ENCODE measurements at places on chromosomes 6 and 20.

DNA sequence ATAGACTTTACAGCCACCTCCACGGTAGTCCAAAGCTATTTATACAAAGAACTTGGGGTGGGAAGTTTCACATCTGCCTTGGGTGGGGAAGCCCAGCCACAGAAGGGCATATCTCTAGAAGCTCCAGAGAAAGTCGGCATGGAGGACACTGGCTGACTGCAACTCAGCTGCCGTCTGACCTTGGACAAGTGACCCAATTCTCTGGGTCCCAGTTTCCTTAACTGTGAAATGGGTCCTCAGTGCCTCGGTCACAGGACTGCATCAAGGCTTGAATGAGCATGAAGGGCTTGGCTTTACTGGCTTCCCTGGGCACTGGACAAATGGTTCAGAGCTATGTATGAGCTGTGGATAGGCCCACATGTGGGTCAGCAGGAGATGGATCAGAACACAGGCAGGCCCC lies 58.6 kb downstream of the NOL4L start:
- no peak for DNase-seq

DNA sequence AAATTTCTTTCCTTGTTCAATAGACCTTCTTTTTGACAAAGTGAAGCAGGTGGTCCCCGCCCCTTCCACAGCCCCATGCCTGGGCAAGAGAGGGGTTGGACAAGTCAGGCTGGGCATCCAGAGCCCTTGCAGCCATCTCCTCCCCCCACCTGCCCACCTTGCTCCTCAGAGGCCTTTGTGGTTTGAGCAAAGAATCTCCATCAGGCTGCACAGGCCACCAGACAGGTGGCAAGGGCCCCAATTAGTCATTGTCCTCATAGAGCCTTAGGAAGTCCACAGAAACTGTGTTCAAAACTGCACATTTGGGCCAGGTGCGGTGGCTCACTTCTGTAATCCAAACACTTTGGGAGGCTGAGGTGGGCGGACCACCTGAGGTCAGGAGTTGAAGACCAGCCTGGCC lies 1.5 kb upstream of the MAPK13 start:
- DNase-seq: no peak

DNA sequence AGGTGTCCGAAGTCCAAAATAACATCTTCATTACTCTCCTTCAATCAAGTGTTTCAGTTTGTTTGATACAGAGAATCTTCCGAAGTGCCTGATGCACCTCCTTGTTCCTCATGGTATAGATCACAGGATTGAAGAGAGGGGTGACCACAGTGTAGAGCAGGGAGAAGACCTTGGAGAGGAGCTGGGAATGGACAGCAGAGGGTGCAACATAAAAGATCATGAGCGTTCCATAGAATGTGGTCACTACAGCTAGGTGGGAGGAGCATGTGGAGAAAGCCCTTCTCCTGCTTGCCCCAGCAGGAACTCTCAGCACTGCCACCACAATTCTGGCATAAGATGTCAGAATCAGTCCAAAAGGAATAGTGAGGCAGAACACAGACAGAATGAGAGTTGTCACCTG lies 11.9 kb downstream of the OR12D1 start:
- DNase-seq: no peak

DNA sequence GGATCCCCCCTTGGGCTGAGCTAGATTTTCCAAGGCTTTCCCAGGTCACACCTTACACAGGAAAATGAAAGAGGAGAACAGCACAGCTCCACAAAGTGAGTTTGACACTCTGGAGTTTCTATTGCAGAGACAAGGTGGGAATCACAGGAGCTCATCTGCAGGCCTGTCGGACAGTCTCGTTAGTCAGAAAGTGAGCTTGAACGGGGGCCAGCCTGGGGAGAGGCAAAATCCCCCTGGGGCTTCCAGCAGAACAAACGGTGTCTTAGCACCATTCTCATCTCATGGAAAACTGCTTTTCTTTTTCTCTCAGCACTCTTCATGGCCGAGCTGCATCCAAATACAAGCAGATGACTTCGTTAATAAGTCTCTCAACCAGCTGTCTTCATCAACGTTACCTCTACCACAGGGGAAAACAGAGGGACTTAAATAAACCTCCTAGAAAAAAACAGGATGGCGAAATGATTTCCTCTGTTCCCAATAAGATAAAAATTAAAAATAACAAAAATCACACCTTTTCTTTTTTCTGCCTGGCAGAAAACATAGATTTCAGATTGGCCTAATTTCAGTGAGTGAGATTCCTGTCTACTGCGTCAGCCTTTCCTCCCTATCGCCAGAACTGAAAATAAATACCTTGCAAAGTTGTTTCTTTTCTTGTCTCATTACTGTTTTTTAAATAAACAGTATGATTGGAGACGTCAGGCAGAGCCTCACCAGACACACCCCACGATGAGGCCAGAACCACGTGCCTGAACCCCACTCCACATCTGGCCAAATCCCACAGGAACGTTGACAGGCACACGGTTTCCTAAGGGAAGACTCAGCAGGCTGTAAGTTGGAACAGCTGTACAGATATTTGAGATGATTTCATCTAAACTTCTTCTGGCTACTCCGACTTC lies 219.0 kb downstream of the TTLL2 start:
- no peak for DNase-seq

- DNase-seq: no peak
These were observed 59.6 kb downstream of the SPTLC3 start for GRCh38 chr20:13068336-13068735.

DNA sequence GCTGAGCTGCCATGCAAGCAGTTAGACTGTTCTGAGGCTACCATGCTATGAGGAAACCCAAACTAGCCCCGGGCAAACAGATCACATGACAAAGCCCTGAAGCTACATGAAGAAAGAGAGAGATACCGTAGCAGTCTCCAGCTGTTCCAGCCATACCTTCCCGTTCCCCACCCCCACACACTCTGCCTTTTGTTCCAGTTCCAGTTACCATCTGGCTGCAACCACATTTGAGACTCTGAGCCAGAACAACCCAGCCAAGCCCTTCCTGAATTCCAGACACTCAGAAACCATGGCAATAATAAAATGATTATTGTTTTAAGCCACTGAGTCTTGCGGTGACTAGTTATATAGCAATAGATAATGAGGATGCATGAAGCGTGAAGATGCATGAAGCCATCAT lies 28.3 kb downstream of the RIN2 start:
- DNase-seq: no peak

- no peak for DNase-seq
These were observed 3.3 kb upstream of the ULBP3 start for GRCh38 chr6:150072201-150072600.

DNA sequence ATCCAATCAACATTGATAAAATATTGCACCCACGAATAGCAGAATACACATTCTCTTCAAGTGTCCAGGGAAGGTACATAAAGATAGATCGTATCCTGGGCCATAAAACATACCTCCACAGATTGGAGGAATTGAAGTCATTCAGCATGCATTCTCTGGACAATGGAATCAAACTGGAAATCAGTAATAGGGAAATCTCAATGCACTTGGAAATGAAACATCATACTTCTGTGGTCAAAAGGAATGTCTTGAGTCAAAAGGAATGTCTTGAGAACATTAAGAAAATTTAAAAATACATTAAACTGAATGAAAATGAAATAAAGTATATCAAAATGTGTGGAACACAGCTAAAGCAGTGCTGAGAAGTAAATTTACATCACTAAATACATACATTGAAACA lies 138.8 kb downstream of the TFAP2A start:
- DNase-seq: no peak

DNA sequence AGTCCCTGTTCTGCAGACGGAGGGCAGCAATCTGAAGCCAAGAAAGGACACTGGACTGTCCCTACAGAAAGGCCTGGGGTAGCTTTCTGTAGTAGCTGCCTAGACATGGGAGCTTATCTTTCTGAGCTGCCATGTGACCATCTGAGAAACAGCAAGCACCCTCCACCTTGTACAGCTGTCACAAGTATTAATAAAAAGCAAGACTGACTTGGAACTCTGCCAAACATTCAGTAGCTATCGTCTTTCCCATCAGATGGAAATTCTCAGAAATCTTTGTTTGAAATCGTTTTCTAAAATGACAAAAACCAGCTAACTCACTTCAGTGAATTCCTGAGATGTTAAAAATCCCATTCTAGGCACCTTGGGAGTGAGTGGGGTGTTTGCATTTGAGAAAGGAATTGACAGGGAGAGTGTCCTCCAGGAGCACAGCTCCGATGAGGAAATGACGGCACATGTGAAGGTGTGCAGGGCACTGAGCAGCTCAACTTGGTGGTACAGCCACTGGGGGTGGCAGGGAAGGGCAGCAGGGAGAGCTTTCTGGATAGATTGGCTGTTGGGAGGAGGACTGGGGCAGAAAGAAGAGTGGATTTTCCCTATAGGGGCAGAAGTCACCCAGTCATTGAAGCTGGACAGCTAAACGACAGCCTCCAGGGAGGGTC lies 24.5 kb downstream of the ACSS1 start:
- no peak for DNase-seq

- DNase-seq: no peak
These were observed 164.8 kb upstream of the AKAP12 start for GRCh38 chr6:151075005-151075404.

Data from cerebellar nuclear complex (tissue), 1 donor.